ENCODE measurements at places on chromosomes 1 and 21.

GRCh38 chr21:35275776-35276175, 226.7 kb upstream of the RUNX1 start:
- no peak for DNase-seq

DNA sequence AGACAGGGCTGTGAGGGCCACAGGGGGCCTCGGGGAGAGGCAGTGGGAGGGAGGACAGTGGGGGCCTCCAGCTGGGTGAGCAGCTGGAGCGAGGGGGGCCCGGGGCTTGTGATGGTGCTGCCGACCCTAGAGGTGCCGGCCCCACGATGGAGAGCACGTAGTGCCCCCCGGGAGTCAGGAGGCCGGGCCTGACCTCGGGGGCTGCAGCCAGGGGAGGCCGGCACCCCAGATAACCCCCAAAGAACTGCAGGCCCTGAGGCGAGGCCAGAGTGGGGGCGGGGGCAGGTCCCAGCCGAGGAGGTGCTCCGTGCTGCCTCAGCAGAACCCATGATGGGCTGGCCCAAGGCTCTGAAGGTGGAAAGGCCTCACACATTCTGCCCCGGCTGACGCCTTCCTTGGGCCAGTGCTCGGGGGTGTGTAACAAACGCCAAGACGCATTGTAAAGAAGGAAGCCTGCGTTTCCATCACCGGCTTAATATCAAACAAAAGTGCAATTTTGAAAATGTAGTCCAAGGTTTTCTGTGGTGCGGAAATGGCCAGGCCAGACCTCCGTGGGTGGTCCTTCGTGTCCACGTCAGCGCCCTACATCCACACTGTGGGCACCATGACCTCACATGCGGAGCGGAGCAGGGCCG, 55.2 kb downstream of the COL6A1 start:
- no peak for DNase-seq

DNA sequence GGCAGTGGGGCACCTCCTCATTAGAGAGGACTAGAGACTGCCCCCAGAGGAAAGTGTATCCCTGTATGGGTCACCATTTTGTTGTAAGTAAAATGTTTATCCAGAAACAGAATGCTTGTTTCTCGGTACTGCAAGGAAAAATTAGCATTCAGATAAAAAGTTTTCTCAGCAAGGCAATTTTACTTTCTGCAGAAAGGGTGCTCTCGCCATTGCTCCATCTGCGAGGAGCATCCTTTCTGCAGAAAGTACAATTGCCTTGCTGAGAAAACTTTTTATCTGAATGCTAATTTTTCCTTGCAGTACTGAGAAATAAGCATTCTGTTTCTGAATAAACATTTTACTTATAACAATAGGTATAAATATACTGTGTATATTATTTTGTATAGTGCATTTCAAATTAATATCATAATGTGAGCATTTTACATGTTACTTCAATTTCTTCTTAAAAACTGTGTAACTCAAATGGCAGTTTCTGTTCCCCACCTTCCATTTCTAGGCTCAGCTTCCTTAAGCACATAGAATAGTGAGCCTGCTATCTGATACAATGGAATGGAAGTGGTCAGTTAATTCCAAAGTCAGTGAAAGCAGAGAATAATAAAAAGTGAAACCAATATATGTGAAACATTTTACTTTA, 76.5 kb upstream of the DESI2 start:
- DNase-seq: no peak

- no peak for DNase-seq
Observed at GRCh38 chr1:94463765-94464330, 45.7 kb downstream of the ABCD3 start.

DNA sequence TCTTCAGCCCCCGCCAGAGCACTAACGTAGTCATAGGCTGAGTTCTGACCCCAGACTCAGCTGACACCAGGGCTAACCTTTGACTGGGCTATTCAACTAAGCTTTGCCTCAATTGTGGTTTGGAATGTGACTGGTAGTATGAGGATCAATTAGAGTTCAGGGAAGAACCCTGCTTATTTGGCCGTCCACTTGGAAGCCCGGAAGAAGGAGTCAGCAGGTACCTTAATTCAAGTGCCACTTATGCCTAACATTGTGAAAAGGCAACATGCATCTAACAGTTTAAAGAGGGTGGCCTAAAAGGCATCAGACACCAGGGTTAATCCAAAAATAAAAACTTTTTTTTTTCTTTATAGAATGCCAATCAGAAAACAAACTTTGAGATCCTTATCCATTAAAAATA, 92.3 kb downstream of the BEND5 start:
- DNase-seq: no peak
